NCI-H1694 (cell line): ENCODE measurements at places on chromosomes 5 and 9.

GRCh38 chr5:45410304-45410995 lies 285.7 kb downstream of the HCN1 start:
- no peak for DNase-seq

DNA sequence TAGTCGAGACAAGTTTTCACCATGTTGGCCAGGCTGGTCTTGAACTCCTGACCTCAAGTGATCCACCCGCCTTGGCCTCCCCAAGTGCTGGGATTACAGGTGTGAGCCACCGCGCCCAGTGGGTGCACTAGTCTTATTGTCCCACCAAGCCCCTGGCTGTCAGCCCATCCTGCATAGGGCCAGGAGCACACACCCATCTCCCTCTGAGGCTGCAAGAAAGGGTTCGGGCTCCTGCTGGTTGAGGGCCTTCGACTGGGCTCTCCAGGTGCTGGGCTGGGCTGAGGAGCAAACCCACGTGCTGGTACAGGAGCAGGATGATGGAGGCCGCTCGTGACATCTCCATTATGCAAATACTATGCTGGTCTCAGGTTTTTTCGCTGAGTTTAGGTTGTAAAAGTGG lies 25.1 kb upstream of the RNF130 start:
- DNase-seq: no peak

- no peak for DNase-seq
These were observed 4.8 kb upstream of the VLDLR start for GRCh38 chr9:2616692-2617377.

DNA sequence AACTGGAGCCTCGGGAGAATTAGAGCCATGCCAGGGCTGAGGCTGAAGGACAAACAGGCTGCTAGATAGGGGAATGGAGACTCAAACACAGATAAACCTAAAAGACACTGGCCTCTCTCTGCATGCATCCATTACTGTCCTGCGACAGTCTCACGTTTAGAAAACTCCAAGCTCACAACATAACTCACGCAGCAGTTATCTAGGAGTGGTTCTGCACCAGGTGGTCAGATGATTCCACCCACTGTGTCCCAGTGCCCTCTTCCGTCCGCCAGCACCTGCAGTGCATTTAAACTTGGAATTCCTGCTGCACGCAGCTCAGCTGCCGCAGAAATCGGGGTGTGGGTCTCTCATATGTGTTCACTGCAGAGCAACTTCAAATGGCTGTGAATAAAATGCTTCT lies 272.6 kb upstream of the IRX2 start:
- no peak for DNase-seq

DNA sequence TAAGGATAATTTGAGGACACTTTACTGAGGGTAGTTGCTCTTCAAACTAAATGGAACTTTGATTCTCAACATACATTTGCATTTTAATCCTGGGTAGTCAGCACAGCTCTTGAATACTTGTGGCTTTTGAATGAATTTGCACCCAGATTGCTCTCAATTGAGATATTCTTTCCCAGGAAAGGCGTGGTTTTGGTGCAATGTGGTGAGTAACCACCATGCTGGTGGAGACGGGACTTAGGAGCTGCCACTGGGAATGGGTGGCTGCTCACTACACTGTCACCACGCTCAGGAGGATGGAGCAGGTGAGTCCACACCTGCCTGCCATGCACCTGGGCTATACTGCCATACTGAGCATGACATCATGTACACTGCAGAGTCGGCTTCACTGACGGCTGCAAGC lies 99.2 kb downstream of the IRX1 start:
- DNase-seq: no peak

DNA sequence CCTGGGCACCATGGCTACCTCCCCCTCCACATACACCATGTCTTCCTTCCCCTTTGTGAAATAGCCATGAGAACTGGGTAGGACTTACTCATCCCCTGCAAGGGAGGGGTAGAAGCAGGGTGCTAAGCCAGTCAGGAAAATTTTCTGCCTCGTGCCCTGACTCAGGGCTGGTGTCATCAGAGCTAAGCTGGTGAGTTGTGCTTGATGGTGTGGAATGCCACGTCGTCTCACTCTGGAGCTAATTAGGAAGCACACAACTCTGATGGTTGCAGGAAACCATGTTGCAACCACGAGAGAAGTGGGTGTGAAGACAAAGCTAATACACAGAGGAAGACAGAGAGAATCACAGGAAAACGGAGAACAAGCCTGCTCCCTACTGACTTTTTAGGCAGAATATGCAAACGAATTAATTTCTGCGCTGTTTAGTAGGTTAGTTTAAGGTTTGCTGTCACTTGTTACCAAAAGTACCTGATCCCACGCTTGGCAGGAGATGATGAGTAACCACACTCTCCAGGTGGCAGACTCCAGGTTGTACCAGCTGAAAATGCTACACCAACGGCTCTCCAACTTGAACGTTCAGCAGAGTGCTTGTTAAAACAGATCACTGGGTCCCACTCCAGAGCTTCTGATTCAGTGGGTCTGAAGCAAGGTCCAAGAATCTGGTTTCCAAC lies 54.5 kb downstream of the STK10 start:
- DNase-seq: no peak

DNA sequence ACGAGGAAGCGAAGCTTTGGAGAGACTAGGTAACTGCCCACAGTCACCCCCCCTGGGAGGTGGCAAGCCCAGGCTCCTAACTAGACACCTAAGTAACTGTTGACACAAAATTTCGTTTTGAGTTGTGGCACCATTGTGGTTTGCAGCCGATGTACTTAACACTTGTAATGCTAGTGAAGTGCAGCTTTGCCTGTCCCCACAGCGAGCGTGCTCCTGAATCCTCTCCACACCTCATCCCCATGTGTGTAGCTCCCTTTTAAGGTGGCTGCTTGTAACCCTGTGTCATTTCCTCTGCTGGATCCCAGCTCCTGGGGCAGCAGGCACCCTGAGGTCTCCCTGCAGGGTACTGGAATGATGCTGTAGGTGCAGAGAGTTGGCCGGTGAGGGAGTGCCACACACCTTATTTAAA lies 114.9 kb downstream of the TRIO start:
- no peak for DNase-seq
